ENCODE measurements at places on chromosomes 1 and 21.

DNA sequence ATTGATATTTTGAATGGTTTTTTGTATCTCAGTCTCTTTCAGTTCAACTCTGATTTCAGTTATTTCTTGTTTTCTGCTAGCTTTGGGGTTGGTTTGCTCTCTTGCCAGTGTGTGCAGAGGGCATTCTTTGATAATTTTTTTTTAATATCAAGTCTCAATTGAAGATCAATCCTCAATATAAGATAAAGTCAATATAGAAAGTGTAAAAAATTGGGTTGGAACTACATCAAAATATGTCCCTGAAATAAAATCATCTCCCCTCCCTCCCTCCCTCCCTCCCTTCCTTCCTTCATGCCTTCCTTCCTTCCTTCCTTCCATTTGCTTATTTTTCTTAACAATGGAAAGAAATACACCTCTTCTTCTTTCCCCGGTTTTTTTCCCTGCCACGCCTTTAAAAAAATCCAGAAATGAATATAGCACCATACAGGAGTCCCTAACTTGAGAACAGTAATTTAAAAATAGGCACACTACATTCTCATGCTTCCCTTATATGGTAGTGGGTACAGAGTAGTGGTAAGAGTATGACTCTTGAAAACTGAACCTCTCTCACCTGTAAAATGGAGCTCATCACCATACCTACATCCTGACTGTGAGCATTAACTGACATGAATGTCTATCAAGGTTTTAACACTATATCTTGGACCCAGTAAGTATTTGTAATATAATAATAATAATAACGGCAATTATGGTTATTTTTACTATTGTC, 221.9 kb downstream of the GIPC2 start:
- no peak for DNase-seq

GRCh38 chr1:97918961-97919360, 1.9 kb downstream of the DPYD start:
- no peak for DNase-seq

- no peak for DNase-seq
Observed at GRCh38 chr1:228073857-228074545, 8.5 kb upstream of the ARF1 start.

DNA sequence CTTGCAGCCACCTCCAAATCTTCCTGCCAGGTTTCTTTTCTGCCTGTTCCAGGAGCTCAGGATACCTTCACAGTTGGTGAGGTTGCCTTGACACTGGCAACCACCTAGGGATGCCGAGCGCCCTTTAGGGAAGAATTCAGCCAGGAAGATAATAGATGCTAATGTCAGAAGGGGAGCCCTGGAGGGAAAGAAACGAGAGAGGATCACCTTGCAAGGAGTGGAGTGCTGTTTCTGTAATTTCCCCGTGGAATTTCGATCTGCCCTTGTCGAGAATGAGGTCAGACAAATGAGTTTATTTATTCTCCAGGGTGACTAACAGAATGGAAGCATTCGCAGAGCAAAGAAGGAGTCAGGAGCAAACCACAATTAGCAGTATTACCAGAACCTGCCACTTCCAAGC, 315.8 kb upstream of the KAZN start:
- DNase-seq = no peak

DNA sequence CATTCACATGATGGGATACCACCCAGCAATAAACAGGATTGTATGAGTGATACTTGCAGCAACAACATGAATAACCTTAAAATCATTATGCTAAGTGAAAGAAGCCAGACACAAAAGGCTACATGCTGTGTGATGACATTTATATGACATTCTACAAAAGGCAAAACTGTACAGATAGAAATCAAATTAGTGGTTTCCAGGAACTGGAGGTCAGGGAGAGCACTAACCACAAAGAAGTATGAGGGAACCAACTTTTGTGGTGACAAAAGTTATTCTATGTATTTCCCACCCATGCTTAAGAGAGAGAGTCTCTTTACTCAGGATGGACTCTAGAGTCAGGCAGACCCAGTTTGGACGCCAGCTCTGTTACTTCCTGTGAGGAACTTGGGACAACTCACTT, 364.5 kb upstream of the DAB1 start:
- DNase-seq = no peak

DNA sequence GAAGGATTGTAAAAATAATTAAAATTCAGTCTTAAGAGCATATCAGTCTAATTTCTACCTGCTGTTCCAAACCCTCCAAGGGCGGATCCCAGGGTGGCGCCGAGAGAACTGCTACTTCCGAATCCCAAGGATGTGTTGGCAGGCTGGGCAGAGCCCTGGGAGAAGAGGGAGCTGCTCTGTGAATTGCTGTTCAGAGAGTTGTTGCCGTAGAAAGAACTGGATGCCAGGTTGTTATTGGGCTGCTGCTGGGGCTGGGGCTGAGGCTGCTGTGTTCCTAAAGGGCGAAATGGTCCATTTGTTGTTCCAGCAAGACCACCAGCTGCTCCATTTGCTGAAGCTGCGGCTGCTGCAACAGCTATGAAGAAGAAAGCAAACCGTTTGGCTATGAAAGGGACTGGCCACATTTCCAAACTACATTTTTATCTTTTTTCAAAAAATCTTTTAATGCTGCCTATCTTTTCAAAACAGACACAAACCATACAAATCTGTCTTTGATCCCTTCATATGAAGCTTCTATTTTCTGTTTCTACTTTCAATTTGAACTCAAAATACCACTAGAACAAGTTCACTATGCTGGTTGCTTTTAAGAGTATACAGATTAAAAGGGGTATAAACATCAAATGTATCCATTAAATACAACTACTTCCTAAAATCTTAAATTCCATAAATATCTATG, 57.5 kb upstream of the SDC3 start:
- no peak for DNase-seq

DNA sequence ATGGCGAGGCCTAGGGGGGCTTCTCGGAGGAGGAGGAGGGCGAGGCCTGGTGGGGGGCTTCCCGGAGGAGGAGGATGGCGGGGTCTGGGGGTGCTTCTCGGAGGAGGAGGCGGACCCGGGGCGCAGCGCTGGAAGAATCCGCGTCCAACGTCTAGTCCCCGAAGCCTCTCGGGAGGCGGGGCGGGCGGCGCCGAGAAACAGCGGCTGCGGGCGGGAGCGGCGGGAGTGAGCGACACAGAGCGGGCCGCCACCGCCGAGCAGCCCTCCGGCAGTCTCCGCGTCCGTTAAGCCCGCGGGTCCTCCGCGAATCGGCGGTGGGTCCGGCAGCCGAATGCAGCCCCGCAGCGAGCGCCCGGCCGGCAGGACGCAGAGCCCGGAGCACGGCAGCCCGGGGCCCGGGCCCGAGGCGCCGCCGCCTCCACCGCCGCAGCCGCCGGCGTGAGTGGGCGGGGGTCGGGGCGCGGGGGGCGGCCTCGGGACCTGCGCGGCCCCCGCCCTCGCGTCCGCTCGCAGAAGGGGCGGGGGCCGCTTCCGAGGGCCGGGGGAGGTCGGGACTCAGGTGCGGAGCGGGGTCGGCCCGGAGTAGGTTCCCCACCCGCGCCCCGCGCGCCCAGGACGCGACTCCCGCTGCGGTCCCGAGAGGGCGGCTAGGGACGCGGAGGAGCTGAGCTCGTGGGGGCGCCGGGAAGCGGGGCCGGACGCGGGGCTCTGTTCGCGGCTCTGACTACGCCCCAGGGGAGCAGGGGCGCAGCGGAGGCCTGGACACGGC, at the start of gene KLHL17:
Gene KLHL17, plus strand, starts transcription at position 222 of the 769 bp plus-strand sequence. Its CDS starts 110 bp downstream, at position 332.
- no peak for DNase-seq

DNA sequence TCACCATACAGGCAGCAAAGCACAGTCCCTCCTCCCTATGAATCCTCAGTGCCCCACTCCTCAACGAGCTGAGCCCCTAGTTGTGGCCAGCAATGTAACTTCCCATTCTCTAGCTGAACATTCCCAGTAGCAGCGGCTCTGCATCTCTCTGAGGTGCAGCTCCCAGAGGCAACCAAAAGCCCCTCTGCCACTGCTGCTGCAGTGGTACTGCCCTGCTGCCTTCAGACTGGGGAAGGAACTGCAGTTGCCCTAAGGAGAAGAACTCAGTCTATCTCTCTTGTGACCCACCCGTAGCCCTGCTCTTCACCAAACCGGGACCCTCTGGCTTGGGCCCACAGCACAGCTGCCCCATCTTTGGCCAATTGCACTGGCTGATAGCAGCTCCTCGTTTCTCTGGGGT, 31.6 kb downstream of the PYHIN1 start:
- DNase-seq = no peak

GRCh38 chr1:6198646-6199297, 623 bp downstream of the RPL22 start:
- no peak for DNase-seq

DNA sequence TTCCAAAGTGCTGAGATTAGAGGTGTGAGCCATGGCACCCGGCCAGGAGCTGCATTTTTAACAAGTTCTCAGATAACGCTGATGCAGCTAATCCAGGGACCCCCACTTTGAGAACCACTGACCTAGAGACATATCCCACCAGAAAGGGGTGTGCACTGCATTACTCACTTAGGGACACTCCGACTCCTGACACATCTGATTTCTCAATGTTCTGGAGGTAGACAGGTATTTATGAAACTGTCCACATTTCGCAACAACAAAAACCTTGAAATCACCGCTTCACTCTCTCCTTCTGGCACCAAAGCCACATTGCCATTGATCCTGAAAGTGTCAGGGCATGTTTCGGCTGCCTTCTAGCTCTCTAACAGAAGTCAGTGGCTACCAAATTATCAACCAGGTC, 23.2 kb upstream of the CAMTA1 start:
- no peak for DNase-seq

- DNase-seq = no peak
Observed at GRCh38 chr1:117232531-117232930, 21.8 kb upstream of the VTCN1 start.

GRCh38 chr1:222126052-222126451, 384.2 kb upstream of the DUSP10 start:
- no peak for DNase-seq

DNA sequence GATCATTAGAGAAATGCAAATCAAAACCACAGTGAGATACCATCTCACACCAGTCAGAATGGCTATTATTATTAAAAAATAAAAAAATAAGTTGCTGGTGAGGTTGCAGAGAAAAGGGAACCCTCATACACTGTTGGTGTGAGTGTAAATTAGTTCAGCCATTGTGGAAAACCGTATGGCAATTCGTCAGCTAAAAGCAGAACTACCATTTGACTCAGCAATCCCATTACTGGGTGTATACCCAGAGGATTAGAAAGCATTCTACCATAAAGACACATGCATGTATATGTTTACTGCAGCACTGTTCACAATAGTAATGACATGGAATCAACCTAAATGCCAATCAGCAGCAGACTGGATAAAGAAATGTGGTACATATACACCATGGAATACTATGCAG, 42.2 kb downstream of the GIPC2 start:
- no peak for DNase-seq

DNA sequence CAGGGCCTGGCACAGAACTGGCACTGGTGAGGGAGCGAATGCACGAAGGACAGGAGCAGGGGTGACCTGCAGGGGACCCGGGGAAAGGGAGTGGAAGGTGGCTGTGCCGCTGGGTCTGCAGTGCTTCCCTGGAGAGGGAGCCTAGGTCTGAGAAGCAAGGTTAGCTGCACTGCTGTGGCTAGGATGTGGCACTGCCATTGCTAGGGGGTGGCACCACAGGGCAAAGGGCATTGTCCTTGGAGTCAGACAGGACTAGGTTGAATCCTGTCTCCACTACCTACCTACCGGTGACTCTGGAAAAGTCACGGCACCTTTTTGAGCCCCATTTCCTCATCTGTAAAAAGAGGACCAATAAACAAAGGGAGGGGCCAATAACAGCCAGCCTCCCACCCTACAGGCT, 28.3 kb downstream of the SLC1A7 start:
- DNase-seq = no peak

GRCh38 chr1:205317311-205317917, 4.1 kb downstream of the NUAK2 start:
- DNase-seq = peak; percentile 62

GRCh38 chr1:3247521-3248121, 178.6 kb downstream of the PRDM16 start:
- DNase-seq = no peak

GRCh38 chr1:55723001-55723400, 507.8 kb upstream of the USP24 start:
- DNase-seq = no peak

DNA sequence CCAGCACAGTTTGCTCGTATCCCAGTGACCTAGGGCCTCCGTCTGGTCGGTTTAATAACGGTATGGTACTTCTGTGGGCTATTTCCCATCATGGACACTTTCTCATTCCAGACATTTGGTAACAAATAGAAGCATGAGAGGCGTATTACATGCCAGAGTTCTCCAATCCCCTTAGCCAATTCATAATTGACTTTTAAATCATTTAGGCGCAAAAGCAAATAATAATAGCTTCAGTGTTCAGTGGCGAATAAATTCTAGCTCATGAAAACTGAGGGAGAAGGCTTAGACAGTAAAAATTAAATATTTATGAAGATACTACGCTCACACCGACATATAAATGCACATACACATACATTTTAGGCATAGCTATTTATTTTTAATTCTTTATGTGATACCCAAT, 50.6 kb downstream of the CD247 start:
- DNase-seq = no peak

DNA sequence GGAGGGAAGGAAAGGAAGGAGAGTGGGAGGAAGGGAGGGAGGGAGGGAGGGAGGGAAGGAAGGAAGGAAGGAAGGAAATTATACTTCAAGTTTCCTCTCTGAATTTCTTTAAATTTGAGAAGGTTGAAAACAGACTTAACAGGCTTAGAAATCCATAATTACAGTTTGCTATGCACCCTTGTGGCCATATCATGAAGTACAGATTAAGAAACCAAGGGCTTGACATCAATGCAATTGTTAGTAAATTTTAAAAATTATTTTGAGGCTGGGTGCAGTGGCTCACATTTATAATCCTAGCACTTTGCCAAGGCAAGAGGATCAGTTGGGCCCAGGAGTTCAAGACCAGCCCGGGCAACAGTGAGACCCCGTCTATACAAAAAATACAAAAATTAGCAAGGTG, 14.4 kb downstream of the ANP32E start:
- DNase-seq = no peak

DNA sequence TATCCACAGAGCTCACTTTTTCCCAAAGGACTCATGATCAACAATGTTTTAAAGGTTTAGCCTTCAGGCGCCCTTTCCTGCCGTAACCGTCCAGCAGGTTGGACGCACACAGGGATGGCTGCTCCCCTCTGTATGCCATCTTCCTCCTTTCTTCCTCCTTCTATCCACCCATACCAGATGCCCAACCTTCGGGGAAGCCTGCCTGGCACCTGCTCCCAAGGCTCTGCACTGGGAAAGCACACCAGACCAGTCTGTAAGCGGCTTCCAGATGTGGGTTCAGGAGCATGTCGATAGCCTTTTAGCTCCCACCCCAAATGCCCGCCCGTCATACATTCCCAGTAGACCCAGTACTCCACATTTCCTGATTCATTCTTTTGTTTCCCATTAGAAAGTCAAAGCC, 52.9 kb downstream of the STUM start:
- DNase-seq = no peak

GRCh38 chr1:198778049-198778448, 139.2 kb downstream of the PTPRC start:
- DNase-seq = no peak

- DNase-seq = no peak
Observed at GRCh38 chr1:3895279-3895950, 4.7 kb downstream of the C1orf174 start.

Measured in NCI-H1417 treated with DMSO at 0.1 percent for 48 hours (cell line).